ENCODE measurements at places on chromosomes 6 and 20.
A peak's percentile ranks its signal among the peaks of the same experiment; 100 is the strongest.

- DNase-seq = no peak
Observed at GRCh38 chr20:46749147-46749546, 39.7 kb downstream of the SLC2A10 start.

DNA sequence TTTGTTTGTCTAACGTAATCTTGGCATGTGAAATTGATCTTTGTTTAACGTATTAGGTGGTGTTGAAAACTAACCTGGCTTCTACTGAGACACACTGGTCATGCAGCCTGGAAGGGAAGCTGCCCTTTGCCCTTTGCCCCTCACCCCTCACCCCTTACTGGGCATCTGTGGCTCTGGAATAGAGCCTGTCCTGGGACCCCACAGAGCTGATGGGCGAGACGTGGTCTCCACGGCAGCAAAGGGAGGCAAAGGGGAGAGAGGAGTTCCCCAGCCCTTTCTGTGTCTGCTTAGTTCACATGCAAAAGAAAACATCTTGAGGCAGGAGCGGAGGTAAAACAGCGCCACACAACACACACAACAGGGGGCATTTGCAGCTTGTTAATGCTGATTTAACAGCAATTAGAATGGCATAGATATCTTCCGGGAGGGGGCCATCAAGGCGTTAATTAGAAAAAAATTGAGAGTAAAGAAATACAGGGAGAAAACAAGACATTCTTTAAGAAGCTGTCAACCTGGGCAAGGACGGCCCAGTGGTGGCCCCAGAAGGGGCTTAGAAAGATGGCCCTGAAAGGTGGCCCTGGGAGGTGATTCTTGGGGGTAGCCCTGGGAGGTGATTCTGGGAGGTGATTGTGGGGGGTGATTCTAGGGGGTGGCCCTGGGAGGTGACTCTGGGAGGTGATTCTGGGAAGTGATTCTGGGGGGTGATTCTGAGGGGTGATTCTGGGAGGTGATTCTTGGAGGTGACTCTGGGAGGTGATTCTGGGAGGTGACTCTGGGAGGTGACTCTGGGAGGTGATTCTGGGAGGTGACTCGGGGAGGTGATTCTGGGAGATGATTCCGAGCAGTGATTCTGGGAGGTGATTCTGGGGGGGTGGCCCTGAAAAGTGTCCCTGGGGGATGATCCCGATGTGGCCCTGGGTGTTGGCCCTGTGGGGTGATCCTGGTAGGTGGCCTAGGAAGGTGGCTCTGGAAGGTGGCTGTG is 44.5 kb upstream of the DACT2 start:
- no peak for DNase-seq

DNA sequence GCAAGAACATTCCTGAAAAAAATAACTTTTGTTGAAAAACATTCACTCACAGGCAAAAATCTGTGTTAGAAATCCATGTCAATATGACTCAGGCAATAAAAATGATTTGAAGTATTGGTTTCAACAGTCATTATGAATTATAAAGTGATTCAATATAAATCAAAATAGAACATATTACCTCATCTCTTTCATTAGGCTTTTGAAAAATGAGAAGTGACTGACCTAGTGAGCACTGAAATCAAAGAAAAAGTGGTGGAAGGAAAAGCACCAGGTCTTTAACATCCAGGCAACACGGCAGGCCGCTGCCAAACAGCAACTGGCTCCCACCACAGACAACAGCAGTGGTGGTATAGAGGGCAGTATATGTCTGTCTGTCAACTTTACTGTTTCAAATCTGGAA is 68.9 kb downstream of the MAN1A1 start:
- DNase-seq = no peak

DNA sequence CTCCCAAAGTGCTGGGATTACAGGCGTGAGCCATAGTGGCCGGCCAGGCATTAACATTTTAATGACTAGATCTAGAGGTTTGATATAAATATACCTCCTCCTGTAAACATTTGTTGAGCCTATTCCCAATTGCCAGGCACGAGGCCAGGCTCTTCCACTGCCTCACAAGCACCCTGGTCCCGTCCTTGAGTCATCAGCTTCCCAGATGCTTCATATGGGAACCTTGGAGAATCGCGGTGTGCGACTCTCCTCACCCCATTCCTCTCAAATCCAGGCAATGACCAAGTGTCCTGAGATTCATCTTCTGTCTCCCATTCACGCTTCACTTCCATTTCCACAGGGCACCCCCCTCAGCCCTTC is 35.9 kb upstream of the PIM1 start:
- peak; percentile 65 for DNase-seq

GRCh38 chr20:61056116-61056515 is 195.9 kb upstream of the CDH4 start:
- DNase-seq = no peak

DNA sequence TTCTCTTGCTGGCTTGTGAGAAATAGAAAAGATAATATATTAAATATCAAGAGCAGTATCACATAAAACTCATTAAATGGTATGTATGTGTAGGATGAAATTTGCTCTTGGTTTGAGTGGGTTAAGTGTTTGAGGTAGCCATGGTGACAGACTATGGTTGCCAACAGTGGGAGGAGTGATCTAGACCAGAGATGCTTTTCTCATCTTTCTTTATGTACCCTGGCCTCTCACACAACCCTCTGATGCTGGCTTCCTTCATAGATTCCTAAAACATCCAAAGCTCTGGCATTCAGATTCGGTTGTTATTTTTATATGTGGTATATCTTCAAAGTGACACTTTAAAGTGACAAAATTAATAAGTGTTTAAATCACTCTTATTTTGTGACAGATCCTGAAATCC is 9.0 kb upstream of the MLIP start:
- no peak for DNase-seq

All from AG04450 (cell line).